NCI-H2081 (cell line): ENCODE measurements at places on chromosomes 12 and 14.

DNA sequence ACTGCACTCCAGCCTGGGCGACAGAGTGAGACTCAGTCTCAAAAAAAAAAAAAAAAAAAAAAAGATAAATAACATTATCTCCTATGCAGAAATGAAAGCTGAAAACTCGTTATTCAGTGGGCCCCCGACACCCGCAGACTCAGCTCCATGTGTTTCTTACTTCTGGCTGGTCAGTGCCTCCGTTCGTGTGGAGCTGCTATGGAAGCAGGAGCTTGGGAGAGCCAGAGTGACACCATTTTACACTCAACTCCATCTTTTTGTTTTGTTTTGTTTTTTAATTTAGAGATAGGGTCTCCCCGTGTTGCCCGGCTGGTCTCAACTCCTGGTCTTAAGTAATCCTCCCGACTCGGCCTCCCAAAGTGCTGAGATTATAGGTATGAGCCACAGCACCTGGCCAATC lies 13.3 kb upstream of the PLEKHG6 start:
- DNase-seq: no peak

DNA sequence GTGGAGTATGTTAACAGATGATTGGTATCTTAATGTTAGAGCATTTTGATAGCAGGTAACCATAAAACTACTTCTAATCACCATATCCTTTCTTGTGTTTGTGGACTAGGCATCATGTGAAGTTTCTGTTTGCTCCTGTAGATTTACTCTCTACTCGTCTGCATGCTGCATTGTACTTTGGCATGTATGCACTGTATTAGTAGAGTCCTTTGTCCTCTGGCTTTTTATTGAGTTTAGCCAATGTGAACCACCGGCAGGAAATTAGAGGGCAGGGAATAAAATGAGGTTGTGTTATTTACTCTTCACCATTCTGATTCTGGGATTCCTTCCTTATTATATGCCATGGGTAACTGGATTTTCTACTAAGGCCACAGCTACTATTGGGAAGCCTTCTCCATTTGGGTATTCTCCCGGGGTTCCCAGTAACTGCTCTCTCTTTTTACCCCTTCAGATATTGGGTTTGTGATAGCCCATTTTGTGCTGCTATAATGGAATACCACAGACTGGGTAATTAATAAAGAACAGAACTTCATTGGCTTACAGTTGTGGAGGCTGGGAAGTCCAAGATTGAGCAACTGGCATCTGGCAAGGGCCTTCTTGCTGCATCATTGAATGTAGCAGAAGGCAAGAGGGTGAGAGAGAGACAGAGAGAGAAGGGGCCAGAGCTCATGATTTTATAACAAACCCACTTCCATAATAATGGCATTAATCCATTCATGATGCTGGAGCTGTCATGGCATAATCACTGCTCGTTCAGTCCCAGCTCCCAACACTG lies 22.4 kb downstream of the FAM177A1 start:
- DNase-seq: no peak

DNA sequence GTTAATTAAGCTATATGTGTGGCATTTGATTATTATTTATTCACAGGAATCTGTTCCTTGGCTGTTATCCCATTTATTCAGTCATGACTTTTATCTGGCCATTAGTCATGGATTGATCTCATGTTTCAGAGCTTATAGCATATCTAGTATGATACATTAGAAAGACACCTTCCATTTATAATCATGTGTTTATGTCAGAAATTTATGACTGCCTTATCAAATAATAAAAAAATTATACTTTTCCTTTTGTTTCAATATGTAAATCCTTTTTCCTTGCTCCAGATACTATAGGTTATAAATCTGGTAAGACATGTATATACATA lies 248.0 kb upstream of the PDE3A start:
- DNase-seq: no peak

DNA sequence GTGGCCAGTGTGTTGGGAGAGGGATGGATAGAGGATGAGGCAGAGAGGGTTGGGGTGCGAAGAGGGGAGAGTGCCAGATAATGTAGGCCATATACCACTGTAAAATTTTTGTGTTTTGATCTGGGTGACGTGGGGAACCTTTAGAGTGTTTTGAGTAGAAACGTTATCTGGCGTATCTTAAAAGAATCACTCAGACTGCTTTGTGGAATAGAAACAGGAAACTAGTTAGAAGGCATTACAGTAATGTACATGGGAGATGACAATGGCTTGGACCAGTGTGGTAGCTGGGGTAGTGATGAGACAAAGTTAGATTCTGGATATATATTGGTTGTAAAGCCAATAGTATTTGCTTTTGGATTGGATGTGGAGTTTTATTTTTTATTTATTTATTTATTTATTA lies 20.6 kb downstream of the ATF1 start:
- DNase-seq: no peak

GRCh38 chr14:21070610-21071224 lies 613 bp downstream of the ARHGEF40 start:
- DNase-seq: no peak

GRCh38 chr14:71713016-71713415 lies 219.2 kb upstream of the RGS6 start:
- no peak for DNase-seq

GRCh38 chr12:118715647-118716046 lies 265.7 kb upstream of the SRRM4 start:
- DNase-seq: no peak

DNA sequence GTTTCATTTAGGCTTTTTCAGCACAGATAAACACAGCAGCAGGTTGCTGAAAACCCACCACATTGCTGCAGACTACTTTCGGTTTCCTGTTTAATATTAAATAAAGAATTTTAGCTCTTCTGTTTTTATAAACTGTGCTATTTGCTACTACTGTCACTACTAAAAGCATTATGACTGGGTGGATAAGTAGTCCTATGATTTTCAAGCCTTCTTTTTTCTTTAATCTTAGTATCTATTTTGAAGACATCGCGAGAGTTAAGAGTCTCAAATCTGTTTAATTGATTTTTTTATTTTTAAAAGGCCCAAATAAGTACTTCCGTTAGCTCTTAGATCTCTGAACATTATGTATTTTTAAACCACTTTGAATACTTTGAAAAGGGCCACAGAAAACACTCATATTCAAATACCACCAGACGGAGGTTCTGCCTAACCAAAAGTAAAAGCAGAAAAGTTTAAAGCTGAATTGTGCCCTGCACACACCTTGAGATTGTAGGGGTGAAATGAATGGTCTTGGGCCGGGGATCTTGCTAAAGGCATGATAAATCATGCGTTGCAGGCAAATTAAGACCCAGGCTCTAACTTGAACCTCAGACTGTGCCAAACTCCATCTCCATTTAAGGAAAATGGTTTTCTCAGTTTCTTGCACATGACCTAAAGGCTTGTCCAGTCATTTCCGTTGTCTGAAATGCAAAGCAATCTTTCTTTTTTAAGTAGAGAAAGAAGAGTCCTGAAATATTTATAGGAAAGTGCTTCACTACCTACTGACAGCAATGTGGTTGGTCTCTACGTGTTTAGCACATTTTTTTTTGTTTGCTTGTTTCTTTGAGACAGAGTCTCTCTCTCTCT lies 13.6 kb upstream of the FOXN3 start:
- DNase-seq: no peak

GRCh38 chr12:105167346-105167745 lies 59.8 kb downstream of the WASHC4 start:
- DNase-seq: no peak

GRCh38 chr14:51821822-51822221 lies 38.6 kb upstream of the GNG2 start:
- DNase-seq: no peak

DNA sequence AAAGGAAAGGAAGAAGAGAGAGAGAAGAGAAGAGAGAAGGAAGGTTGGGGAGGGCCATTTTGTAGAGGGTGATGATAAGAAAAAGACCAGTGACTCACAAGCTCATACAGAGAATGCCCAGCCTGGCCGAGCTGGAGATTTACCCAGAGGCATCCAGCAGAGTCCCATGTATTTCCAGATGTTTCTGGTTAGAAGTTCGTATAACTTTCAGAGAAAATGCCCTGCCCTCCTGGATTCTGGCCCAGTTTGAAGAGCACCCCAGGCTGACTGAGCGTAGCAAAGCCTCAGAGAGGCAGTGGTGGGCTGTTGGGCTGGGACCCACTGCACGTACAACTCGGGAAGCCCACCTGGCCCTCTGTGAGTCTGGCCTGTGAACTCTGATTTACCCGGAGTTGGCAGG lies 221.8 kb downstream of the SLC41A2 start:
- no peak for DNase-seq

DNA sequence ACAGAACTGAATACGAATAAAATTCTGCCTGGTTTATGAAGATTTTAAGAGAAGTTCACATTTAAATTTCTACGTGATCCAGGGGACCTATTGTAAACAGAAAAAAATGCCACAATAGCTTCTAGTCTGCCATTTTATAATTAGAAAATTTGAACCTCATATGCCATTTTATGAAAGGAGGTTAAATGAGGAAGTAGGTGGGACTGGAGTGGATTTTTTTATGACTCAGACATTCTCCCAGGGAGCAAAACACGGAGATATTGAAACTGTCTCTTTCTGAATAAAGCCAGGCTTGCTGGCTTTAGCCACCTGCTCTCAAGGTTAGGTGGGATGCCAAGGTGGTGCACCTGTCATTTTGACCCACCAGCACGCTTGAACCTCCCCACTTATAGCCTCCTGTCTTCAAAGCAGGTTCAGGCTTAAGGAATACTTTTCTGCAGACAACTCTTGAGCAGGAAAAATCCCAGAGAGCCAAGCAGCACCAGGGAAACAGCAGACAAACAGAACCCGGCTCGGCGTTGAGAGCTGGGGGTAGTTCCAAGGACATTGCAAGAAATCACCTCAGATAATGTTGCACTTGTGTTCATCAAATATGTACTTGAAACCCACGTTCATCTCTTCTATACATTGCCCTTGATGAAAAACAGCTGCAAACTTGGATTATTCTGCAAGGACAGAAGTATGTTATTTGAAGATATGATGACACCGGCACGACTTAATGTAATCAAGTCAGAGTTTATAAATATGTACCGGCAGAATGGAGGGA lies 203.7 kb downstream of the PPM1H start:
- no peak for DNase-seq

DNA sequence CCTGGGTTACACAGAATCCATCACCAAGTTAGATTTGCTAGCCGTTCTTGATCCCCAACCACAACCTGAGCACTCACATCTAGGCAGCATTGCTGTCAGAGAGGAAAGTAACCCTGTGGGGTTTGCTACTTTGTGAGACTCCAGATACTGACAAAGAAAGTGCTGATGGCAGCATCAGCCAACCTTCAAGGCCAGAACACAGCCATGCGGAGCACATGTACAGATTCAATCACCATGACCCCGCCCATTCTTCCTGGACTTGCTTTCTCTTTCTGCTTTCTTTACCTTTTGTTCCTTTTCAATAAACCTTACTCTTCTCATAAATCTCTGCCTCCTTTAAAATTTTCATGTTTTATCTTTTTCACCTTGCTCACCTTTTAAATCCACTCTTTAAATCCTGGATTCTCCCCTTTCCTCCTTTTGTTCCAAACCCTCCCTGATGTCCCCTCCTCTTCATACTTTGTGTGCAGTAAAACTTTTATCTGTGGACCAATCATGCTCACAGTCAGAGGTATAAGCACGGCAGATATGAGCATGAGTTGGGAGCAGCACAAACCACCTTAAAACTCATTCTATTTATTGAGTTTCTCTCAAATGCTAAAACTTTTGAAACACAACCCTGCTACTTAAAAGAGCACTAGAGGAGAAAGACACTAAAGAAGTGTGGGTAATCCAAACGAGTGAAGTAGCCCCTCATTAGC lies 21.9 kb upstream of the CERS5 start:
- DNase-seq: no peak

GRCh38 chr14:101480022-101480746 lies 81.1 kb upstream of the DIO3 start:
- DNase-seq: no peak

DNA sequence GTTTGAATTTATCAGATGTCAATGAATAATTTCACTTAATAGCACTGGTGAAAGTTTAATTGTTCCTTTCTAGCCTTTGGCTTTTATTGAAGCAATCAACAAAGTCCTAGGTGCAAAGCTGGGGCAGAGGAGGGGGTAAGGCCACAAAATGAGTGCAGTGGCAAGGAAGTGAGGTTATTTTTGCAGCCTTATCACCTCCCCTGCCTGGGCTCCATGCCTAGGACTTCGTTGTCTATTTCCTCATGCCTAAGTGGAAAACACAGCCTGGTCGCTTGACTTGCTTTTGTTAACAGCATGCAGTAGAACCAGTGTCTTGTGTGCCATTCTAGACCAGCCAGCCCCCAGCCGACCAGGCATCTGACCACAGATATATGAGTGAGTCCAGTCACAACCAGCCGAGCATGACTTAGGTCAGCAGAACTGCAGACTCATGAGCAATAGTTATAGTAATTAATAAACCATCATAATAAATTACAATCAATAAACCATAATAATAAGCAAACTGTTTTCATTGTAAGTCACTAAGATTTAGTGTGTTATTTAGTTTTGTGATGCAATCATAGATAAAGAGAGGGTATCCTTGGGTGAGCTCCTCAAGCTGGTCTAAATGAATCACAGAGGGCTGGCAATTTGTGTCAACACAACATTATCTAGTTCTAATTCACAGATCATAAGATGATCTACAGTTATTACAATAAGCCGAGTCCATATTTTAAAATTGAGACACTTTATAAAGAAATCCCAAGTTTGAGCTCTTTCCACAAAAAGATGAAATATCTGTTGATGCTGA lies 156.8 kb downstream of the GLT1D1 start:
- no peak for DNase-seq

- no peak for DNase-seq
Measured at GRCh38 chr12:102479099-102479885, 1.1 kb downstream of the IGF1 start.

- DNase-seq: no peak
Measured at GRCh38 chr14:101673873-101674272, 87.6 kb upstream of the PPP2R5C start.

- DNase-seq: no peak
Measured at GRCh38 chr14:104286086-104286485, 147.7 kb downstream of the KIF26A start.

- DNase-seq: peak; percentile 81
Measured at GRCh38 chr14:102523569-102524450, 14.2 kb upstream of the ANKRD9 start.

DNA sequence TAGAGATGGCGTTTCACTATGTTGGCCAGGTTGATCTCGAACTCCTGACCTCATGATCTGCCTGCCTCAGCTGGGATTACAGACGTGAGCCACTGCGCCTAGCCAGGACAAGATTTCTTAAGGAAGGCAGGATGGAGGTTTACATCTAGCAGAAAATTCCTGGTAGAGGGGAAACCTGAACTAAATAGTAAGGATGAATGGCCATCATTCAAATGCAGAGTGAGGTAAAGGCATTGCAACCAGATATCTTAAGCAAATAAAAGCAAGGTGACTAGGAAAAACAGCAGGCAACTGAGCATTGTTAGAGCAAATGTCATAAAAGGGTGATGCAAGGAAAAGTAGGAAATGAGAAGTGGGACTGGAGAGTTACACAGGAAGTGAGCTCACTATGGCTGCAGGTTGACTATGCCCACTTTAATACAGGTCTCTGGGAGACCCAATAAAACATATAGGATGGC lies 133.0 kb downstream of the SOX5 start:
- no peak for DNase-seq

- DNase-seq: no peak
Measured at GRCh38 chr12:108821407-108822397, 35.7 kb downstream of the SSH1 start.
